ENCODE measurements at places on chromosomes 5 and 9.
A peak's percentile ranks its signal among the peaks of the same experiment; 100 is the strongest.

DNA sequence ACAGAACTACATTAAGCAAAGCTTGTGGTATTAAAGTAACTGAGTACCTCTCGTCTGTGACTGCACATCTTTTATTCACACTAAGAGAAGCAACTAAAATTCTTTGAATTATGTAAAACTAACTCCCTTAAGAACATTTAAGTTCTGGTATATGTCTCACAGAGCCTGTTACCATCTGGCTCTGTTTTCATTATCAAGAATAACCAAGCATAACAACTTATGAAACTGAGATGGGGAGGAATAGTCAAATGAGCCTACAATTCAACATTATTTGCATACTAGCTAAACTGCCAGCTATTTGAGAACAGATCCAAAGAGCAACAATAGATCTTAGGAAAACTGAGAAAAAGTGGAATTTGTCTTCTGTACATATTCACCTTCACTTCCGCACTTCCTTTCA lies 25.3 kb upstream of the ISOC1 start:
- no peak for DNase-seq

GRCh38 chr5:39476843-39477220 lies 52.1 kb upstream of the DAB2 start:
- DNase-seq: peak; percentile 17

GRCh38 chr5:100901821-100902341 lies 1.2 kb downstream of the ST8SIA4 start:
- DNase-seq: peak; percentile 1

- DNase-seq: peak; percentile 36
These were observed 244.0 kb downstream of the EPB41L4A start for GRCh38 chr5:112174959-112175594.

- DNase-seq: no peak
These were observed 1.2 kb downstream of the DAPK1 start for GRCh38 chr9:87498811-87499360.

- DNase-seq: no peak
These were observed 49.5 kb upstream of the C9orf72 start for GRCh38 chr9:27622693-27623340.

All from iris pigment epithelial cell (primary cell).